ENCODE measurements at places on chromosomes 2 and 18. TPM values are rescaled to one million over a fixed set of nuclear protein-coding genes. Genes with fewer than 3 reads are reported as not detected.

The RNF152 gene
- total RNA-seq: 13.5 TPM

The TMEFF2 gene
- total RNA-seq: not detected

The VPS54 gene
- 22.9 TPM for total RNA-seq

The TCF23 gene
- 10.7 TPM for total RNA-seq

The ANKZF1 gene
- total RNA-seq: 24.2 TPM

The CDH19 gene
- 1.6 TPM for total RNA-seq

The WDR35 gene
- total RNA-seq: 9.6 TPM

The NYAP2 gene
- total RNA-seq: not detected
